Inflammatory macrophage (primary cell): ENCODE measurements at places on chromosomes 7 and 10.

- no peak for DNase-seq
Measured at GRCh38 chr7:147412782-147413556, 1177.6 kb upstream of the C7orf33 start.

- no peak for DNase-seq
Measured at GRCh38 chr7:18974803-18975202, 142.6 kb downstream of the TWIST1 start.

DNA sequence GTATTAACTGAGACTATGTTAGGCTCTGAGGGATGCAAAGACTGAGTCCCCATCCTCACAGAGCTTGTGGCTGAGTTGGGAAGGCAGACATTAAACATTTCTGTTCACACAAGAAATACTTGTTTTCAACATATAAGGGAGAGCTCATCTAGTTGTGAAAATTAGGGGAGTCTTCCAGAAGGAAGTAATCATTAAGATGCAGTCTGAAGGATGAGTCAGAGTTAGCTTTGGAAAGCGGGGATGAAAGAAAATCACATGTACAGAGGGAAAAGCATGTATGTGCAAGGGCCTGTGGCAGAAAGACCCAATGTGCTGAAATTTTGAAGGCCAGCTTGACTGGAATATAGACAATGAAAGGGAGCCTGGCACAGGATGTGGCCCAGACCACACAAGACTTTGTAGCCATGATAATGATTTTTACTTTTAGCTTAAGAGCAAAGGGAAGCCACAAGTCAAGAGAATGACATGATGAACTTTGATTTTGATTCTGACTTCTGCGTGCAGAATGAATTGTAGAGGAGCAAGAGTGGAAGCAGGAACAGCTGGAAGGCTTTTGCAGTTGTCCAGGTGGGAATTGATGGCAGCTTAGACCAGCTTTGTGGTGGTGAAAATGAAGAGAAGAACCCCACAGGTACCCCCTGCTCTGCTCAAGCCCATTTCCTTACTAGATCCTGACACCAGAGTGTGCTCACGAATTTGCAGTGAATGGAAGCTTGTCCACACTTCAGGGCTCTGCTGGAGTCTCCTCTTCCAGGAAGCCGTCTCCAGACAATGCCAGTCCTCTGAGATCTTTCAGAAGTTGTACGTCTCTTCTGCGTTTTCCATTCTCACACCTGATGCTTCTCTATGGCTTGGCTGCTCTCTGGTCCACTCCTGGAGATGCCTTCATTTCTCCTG is 115.6 kb downstream of the ATXN7L1 start:
- no peak for DNase-seq

GRCh38 chr7:48097521-48098231 is 8.6 kb downstream of the UPP1 start:
- DNase-seq: peak; percentile 92

DNA sequence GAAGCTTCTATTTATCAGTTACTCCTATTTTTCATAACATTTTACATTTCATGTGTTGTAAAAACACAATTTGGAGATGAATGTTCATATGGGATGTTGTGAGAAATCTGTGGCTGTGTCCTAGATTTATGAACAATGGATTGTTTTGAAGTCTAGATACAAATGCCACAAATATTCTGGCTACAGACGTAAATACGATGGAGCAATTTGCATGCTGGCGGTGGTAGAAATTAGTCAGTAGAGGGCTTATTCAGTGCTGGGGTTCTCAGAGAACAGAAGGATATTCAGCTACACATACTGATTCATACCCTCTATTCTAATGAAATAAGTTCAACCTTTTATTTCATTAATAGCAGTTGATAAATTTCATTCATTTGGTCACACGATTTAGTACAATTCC is 48.8 kb downstream of the PLPP4 start:
- DNase-seq: no peak

GRCh38 chr10:78624791-78625190 is 444.0 kb upstream of the ZMIZ1 start:
- DNase-seq: no peak

- no peak for DNase-seq
Measured at GRCh38 chr7:67423065-67423464, 426.4 kb downstream of the TYW1 start.

GRCh38 chr7:27064661-27065060 is 31.1 kb downstream of the HOXA1 start:
- DNase-seq: no peak

GRCh38 chr7:24381894-24382505 is 98.0 kb downstream of the NPY start:
- no peak for DNase-seq

DNA sequence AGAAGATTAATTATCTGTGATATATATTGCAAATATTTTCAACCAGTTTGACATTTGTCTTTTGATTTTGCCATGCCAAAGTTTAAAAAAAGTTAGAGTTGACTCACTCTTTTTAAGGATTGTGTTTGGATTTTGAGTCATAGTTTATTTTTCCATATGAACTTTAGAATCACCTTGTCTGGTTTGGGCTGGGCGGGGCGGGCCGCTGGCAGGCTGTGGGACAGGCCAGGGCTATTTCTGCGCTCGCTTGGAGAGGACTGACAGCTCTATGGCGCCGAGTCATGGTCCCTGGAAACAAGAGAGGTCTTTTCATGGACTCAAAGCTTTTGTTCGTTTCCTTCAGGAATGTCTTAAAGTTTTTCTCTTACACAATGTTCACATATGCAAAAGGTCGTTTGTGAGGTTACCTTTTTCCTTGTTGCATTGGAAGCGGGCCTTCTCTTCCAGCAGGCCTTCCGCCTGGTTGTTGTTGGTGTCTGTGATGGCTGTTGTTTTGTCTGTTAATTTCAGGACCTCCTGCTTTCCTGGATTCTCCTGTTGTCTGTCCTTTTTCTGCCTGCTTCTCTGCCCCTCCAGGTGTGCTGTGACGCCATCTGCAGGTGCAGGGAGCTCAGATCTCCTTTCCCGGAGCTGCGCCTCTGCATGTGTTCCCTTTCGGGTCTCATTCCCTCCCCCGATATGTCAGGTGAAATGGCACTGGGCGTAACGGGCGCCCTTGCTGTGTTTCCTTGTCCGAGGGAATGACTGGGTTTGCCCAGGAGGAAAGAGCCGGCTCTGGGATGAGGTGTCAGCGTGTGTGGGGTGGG is 53.8 kb downstream of the INPP5A start:
- DNase-seq: no peak

- DNase-seq: no peak
Measured at GRCh38 chr7:98862716-98863420, 6.9 kb downstream of the TMEM130 start.

- no peak for DNase-seq
Measured at GRCh38 chr10:12716042-12716441, 285.5 kb downstream of the CCDC3 start.

GRCh38 chr10:86267286-86268195 is 99.1 kb downstream of the GRID1 start:
- DNase-seq: no peak

DNA sequence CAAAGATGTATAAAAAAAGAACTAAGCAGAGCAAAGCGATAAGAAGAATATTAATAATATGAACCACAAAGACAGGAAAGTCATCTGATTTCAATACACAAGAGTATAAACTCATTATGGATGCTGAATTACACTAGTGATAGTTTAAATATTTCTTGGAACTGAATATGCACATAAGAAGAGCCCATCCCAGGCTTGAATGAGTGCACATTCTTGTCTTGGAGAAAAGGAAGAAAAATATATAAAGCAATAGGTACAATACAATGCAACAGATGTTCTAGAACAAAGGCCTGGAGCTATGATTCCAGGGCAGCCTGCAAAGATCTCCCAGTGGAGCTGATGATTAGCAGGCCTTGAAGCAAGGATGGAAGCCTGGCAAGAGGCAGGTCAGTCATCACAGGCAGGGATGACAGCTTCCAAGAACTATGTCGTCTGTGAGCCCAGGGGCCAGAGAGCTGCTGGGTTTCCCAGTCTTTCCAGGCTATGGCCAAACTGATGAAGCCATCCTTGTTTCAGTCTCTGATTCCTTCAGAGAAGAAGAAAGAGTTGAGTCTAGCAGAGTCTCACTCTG is 277.6 kb downstream of the KCNMA1 start:
- no peak for DNase-seq

GRCh38 chr7:93836116-93836515 is 54.4 kb downstream of the TFPI2 start:
- no peak for DNase-seq

- DNase-seq: no peak
Measured at GRCh38 chr10:61779950-61780659, 117.4 kb downstream of the CABCOCO1 start.

DNA sequence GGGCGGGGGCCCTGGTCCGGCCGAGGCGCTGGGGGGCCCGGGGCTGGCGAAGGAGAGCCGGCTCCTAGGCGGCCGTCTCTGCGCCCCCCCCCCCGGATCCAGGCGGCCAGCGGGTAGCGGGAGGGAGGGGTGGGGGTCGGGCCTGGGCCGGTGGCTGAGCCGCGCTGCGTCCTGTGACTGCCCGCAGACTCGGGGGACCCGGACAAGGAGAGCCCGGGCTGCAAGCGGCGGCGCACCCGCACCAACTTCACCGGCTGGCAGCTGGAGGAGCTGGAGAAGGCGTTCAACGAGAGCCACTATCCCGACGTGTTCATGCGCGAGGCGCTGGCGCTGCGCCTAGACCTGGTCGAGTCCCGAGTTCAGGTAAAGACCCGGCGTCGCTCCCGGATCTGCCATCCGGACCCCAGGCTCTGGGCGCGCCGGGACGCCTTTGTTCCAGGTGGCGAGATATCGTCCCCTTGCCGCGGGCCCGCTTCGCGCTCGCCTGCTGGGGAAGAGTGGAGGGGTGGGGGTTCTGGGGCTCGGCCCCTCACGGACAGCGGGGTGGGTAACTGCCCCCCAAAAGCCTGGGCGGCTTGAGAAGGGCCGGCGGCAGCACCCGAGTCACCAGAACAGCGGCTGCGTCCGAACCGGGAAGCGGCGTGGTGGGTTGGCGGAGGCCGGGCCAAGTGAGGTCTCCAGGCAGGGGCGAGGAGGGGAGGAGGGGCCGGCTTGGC is 819 bp downstream of the UNCX start:
- no peak for DNase-seq
